ENCODE measurements at places on chromosomes 5 and 9.
A peak's percentile ranks its signal among the peaks of the same experiment; 100 is the strongest.

DNA sequence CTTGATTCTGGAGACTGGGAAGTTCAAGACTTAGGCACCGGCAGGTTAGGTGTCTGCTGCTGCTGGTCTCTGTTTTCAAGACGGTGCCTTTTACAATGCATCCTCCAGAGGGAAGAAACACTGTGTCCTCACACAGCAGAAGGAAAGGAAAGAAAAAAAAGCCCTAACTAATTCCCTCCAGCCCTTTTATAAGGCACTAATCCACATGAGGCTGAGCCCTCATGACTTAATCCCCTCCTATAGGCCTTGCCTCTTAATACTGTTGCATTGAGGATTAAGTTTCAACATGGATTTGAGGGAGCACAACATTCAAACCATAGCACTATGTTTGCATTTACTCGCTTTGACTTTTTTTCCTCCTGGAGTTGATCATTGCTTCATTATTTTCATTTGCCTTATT is 585.9 kb downstream of the TLR4 start:
- DNase-seq = no peak

DNA sequence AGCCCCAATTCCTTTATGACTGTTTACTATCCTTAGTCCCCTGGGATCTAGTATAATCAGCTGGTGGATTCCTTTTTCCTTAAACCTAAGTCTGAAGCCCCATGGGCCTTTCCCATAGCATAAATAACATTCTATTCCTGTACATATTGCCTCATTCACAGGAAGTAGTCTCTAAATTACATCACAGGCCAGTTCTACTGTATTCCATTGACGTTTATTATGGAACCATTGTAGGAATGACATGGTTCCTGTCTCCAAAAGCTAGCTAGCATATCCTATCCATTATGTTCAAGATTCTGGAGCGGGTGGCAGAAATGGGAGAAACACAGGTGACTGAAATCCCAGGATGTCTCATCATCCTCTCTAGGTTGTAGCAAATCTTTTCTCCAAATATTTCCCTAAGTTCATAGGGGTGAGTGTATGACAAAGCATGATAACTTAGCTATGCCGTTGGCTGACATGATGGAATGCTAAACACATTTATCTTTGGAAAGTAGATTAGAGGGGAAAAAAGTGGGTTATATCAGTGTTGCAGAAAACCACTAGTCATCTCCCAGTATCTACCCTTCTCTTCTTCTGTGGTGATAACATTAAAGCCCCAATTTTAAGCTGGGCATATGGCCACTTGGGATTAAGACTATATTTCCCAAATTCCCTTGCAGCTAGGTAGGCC is 140.1 kb downstream of the FGF1 start:
- no peak for DNase-seq

GRCh38 chr5:113689647-113690046 is 176.2 kb downstream of the YTHDC2 start:
- DNase-seq = no peak

- no peak for DNase-seq
Observed at GRCh38 chr9:86407022-86407421, 52.8 kb upstream of the TUT7 start.

DNA sequence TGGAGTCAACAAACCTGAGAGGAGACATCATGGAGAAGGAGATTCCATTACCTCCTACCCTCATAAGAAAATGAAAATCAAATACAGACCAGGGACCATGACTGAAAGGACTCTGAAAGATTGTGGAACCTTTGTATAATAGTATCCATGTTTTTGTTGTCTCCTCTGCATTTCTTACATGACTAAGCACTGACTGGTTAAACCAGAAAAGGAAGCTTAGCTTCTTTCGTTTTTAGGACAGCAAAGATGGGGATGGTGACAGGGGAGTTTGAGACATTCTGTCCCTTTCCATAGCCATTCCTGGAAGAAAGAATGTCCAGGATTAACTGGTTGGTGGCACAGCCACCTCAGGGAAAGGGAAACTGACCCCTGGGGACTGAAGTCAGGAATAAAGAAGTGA is 22.2 kb downstream of the ITGA1 start:
- no peak for DNase-seq

- DNase-seq = no peak
Observed at GRCh38 chr9:92263131-92263530, 30.4 kb downstream of the IARS1 start.

DNA sequence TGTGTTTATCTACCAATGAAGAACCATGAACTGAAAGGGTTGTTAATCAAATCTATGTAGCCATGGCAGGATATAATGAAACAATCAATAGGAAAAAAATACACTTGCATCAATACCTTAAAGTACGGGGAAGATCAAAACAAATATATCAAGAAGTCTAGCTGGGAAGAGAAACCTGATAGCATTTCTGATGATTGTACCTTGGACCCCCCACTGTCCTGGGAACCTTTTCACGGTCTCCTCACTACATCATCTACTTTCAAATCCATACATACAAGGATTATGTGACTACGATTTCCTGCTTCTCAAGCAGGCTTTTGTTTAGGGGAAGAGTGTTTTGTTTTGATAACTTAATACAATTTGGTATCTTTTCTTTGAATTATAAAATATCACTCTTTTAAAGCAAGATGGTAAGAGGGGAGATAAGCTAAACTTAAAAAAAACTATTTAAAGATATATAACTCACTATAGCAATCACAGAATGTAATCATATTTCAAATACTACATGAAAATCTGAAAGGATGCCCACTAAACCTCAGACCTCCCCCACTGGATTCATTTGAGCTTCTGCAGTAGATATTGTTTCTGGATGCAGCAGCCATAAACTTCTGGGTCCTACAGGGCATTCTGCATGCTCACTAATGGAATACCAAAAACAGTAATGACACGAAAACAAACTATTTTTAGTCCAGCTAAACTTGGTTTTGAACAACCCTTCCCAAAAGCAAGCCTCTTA is 8.0 kb downstream of the EBF1 start:
- no peak for DNase-seq

DNA sequence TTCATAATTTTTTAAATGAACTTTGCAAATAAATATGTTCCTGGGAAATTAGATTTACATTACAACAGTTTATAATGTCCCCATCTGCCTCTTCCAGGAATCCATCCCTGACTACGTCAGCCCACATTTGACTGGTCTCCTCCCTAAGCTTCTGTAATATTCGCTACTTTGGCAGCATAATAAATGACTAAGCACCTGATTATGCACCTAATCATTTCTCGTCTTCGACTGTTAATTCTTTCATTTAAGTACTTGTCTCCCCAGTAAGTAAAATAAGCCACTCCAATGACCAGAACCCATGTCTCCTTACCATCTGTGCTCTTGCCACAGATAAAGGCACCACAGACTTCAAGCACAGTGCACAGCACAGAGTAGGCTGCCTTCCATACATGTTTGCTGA is 122.7 kb downstream of the DENND1A start:
- no peak for DNase-seq

GRCh38 chr9:91196103-91196950 is 165.4 kb downstream of the AUH start:
- no peak for DNase-seq

DNA sequence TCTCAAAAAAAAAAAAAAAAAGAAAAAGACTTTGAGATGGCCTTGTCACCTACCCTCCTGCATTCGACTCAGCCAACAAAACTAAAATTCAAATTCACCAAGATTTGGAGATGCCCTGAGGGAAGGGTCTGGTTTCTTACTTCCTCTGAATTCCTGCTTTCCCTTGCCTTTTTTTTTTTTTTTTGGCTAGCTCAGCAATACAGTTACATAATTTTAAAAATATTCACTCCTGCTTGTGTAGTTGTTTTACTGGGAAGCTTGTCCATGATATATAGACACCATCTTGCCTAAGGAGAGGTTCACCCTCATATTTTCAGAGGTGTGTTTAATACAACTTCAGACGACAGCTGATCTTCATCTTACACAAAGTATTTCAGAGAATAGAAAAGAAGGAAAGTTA is 21.3 kb upstream of the SERINC5 start:
- DNase-seq = no peak

GRCh38 chr5:32612134-32612888 is 27.0 kb downstream of the SUB1 start:
- DNase-seq = no peak

- DNase-seq = no peak
Observed at GRCh38 chr5:637581-638450, 25.7 kb downstream of the CEP72 start.

DNA sequence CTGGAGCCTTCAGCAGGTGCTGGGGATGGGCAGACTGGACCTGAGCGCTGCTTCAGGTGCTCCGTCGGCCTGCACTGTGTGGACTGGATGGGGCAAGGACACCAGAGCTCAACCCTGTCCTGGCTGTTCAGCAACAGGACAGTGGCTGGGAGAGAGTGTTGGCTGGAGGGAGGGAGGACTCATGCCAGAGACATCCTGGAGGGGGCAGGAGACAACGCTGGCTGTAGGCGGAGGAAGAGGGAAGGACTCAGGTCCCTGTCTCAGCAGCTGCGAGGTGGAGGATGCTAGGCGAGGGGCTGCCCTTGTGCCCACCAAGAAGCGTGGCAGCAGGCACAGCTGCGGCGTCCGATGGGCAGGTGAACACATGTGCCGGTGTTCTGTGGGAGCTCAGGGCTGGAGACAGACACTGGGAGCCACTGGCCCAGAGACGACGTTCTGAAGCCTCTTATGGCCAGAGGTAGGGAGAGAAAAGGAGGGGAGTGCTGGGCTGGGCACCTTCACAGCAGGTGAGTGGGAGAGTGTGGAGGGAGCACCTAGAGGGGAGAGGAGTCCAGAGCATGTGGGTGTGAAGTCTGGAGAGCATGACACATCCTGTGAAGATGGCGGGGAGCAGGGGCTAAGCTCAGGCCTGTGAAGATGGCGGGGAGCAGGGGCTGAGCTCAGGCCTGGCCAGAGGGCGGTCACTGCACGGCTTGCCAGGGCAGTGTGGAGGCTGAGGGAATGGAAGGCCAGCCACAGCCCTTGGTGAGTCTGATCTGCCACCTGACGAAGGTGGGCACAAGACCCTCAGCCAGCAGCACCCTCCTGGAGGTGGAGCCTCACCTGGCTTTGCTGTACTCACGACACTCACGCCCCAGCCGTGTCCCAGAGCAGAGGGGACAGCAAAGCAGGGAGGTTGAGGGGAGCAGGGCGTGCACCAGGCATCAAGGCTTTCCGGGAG is 79.1 kb upstream of the FCN1 start:
- no peak for DNase-seq

DNA sequence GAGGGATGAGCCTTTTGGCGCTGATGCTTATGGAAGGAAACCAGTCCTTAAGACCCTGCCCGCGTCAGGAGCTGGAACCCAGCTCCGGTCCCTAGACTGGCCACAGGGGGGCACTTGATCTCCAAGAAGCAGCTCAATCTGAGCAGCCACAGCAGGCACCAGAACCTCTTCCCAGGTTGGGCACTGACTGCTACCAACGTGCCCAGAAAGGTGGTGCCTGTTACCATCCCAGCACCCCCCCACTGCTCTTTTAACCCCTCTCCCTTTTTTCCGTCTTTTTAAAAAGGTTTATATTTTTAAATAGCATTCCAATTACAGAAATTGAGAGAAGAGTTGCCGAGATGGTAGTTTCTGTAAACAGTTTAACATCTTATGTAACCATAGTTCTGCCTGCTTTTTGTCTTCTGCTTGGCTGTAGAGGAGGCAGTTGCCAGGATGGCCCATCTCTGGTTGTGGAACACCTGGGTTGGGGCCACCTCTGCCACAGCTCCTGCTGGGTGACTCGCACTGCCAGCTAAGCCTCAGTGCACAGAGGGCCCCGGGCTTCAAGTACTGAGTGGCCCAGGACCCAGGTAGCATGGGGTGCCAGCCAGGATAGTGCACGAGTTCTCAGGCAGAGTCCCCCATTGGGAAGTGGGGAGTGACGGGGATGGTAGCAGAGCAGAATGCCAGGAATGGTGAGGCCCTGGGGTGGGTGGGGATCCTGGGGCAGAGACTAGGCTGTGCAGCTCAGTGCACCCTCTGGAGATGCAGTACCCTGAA is 62.8 kb downstream of the PFDN1 start:
- peak; percentile 40 for DNase-seq

DNA sequence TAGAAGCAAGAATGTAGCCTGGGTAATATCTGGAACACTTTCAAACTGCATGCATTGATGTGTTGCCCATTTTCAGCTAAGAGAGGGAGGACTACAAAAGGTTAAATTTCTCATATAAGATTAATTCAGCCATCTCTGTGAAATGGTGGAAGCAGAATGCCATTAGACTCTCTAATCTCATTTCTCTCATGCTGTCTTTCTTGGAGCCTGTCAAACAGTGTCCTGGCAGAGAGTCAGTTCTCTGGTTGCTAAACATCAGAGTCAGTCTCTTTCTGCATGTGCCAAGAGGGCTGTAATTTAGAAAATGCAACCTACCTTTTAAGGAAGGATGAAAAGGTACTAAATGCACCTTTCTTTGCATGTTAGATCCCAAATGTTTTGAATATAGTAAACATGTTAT is 910 bp upstream of the GARNL3 start:
- DNase-seq = no peak

- no peak for DNase-seq
Observed at GRCh38 chr9:135077497-135078200, 9.8 kb upstream of the OLFM1 start.

DNA sequence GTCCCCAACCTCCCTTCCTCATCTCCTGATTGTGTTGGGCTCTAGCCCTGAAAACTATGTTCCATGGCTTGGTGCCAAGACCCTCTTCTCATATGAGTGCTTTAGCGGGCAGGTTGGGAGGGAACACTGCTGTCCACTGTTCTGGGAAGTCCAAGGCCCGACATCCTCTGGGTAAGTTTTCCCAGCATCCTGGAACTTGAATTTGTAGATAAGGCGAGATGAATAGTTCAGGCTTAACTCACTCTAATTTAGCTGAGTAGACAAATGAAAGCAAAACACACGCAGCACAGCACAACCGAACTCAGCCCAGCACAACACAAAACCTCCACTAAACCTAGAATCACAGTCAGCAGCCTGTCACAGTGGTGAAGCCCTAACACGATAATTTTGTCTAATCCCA is 95.3 kb upstream of the SLC28A3 start:
- no peak for DNase-seq

- DNase-seq = no peak
Observed at GRCh38 chr9:27394154-27394825, 97.3 kb upstream of the EQTN start.

DNA sequence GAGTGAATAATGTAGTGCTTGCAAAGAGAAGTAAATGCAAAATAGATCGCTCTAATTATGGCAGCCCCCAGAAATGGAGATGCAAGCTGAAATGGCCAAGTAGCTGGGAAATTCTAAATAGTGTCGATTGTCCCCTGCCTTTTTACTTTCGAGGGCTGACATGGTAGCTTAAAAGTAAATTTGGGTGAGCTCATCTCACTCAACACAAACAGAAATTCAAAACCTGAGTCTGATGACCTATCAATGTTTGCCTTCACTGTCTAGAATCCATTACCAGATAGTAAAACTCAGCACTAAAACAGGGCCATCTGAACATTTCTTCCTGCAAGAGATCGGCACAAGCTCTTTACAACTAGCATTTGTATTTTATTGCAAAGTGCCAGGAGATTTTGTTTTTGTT is 7.0 kb upstream of the LHX2 start:
- DNase-seq = no peak

DNA sequence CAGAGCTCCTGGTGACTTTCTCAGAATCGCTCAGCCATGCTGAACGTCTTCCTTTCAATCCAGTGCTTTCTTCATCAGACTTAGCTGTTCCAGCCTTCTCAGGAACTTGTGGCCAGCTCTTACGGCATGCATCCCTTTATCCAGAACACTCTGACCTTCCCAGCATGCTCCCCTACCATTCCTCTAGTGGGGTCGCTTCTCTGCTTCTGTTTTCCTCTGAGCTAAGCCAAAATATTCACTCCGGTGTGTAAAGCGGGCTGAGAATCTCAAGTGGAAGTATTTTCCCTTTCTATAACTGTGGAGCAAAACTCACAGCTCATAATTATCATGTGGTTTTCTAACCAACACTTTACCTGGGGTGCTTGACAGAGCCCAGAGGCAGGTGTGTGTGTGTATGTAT is 6.2 kb downstream of the DCANP1 start:
- DNase-seq = no peak

All from stimulated activated CD8-positive, alpha-beta memory T cell treated with anti-CD3 and anti-CD28 coated beads, Interleukin-7, amount 100 ng/mL, for 24 hours (primary cell).